ENCODE measurements at places on chromosomes 11 and 22.

- H3K27ac ChIP-seq, result no peak overlapping the region
- DNase-seq, result no peak
- H3K4me3 ChIP-seq, result no peak overlapping the region
- no peaks in the 10 kb centered on the region for H3K36me3 ChIP-seq
- no peaks in the 10 kb centered on the region for H3K4me1 ChIP-seq
- no peaks in the 10 kb centered on the region for H3K27me3 ChIP-seq
Measured at GRCh38 chr11:106969644-106970355, 48.5 kb downstream of the GUCY1A2 start.

GRCh38 chr11:74839446-74839845, 90.8 kb downstream of the RNF169 start:
- no peak overlapping the region for H3K4me3 ChIP-seq
- no peaks in the 10 kb centered on the region for H3K27me3 ChIP-seq
- peaks cover 4% of the 10 kb centered on the region for H3K4me1 ChIP-seq
- no peak overlapping the region for H3K27ac ChIP-seq
- peaks cover 35% of the 10 kb centered on the region for H3K36me3 ChIP-seq

- peak overlapping the region; percentile 81 for H3K27ac ChIP-seq
- H3K27me3 ChIP-seq, result no peaks in the 10 kb centered on the region
- peaks cover 50% of the 10 kb centered on the region for H3K4me1 ChIP-seq
- DNase-seq, result peak; percentile 31
Measured at GRCh38 chr11:78564490-78565467, 9.9 kb downstream of the NARS2 start.

GRCh38 chr11:111694851-111695250, 71.3 kb downstream of the PPP2R1B start:
- H3K27me3 ChIP-seq, result no peaks in the 10 kb centered on the region
- no peak overlapping the region for H3K4me3 ChIP-seq
- H3K4me1 ChIP-seq, result no peaks in the 10 kb centered on the region
- peaks cover 4% of the 10 kb centered on the region for H3K36me3 ChIP-seq
- no peak overlapping the region for H3K27ac ChIP-seq

DNA sequence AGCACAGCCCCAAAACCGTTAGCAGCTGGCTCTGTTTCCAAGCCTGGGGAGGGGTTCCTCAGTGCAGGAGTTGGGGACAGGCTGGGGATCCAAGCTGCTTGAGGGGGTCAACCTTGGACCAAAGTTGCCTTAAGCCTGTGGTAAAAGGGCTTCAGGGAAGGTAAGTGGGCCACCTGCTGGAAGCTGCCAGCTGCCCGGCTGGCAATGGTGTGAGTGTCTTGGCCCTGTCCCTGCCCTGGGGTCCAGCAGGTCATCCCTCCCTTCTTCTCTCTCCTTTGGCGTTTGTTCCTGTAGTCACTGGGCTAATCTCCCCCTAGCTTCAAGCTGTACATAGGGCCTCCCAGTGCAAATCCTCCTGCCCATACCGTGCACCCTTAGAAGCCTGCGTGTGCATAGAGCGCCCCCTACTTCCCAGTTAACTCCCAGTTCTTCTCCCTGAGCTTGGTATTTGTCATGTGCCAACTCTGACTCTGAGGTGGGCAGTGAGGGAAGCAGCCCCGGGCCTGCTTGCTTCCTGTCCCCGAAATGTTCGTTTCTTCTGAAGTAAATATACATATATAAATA, 4.4 kb downstream of the TMEM258 start:
- no peak overlapping the region for H3K27ac ChIP-seq
- H3K4me1 ChIP-seq, result peaks cover 21% of the 10 kb centered on the region
- no peak for DNase-seq

DNA sequence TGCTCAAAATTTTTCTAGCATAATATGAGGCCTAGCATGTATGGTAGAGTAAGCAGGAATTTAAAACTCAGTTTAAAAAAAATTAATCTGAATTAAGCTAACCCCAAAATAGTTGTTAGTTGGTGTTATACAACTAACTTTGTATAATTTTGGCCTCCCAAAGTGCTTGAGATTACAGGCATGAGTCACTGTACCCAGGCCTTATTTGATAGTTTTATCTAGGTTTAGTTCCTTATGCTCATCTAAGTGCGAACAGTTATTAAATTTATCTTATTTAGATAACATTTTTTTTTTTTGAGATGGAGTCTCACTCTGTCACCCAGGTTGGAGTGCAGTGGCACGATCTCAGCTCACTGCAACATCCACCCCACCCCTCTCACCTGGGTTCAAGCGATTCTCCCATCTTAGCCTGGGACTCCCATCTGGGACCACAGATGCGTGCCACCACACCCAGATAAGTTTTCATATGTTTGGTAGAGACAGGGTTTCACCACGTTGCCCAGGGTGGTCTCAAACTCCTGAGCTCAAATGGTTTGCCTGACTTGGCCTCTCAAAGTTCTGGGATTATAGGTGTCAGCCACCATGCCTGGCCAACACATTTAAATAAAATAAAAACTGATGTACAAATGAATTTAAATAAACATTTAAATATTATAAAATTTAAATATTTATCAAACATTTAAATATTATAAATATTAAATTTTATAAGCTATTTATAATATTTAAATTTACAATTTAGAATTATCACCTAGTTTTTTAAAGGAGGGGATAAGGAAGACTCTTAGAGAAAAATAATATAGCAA, 7.5 kb downstream of the IL18 start:
- no peak overlapping the region for H3K4me3 ChIP-seq
- H3K27ac ChIP-seq, result no peak overlapping the region
- H3K27me3 ChIP-seq, result peaks cover 8% of the 10 kb centered on the region
- no peak for DNase-seq
- no peaks in the 10 kb centered on the region for H3K36me3 ChIP-seq

DNA sequence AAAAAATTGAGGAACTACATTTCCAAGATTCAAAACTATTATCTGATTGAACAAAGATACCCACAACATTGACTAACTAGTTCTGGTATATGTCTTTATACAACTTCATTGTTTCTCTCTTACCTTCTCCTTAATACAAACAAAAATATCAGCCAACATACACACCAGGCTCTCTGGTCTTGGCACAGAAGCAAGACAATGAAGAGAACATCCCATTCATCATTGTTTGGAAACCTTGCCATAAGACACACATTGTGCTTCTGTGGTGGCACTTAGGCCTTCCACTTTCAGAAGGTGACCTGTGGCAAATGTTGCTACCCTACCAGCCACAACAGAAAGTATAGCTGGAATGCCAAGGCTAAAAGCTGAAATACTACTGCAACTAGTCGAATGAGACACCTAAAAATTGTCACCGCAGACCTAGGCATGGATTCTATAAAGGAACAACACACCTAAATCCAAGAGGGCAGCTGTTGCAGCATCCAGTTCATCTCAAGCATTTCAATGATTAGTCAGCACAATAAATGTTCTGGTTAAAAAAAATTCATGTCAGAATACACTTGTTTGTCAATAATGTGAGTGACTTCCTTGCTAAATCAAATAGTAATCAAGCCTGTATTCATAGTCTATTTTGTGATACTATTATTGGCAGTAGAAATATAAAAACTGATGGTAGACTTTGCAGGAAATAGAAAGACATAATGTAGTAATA, 26.3 kb downstream of the MAP6 start:
- H3K36me3 ChIP-seq, result no peaks in the 10 kb centered on the region
- no peaks in the 10 kb centered on the region for H3K4me1 ChIP-seq
- DNase-seq, result no peak
- peaks cover 27% of the 10 kb centered on the region for H3K27me3 ChIP-seq
- no peak overlapping the region for H3K27ac ChIP-seq
- no peak overlapping the region for H3K4me3 ChIP-seq

DNA sequence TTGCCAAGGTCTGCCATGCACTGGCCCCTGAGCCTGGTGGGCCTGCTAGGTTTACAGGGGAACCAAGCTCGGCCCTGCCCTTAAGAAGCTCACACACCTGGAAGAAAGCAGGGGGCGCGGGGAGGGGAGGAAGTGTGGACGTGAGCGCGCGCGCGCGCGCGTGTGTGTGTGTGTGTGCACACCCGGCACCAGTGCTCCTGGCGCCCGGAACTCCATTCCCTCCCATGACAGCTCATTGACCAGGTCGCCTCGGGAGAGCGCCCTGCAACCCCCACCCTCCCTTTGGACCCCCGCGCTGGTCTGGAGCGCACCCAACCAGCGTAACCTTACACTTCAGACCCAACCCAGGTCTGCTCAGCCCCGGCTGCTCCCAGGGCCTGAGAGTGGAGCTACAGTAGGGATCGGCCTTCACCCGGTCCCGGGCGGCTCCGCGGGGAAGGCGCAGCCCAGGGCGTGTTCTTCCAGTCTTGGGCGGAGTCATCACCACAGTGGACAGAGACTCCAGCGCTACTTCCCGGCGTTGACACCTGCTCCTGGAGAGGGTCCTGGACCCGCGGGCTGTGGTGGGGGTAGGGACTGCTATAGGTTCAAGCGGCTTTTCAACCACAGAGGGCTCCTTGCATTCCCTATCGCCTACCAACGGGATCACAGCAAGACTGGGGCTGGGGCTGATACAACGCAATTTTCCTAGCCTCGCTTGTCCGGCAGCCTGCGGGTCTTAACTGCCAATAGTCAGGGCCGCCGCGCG, 1.5 kb downstream of the GALNT18 start:
- DNase-seq, result no peak
- peaks cover 3% of the 10 kb centered on the region for H3K4me1 ChIP-seq
- H3K36me3 ChIP-seq, result peaks cover 2% of the 10 kb centered on the region
- peaks cover 41% of the 10 kb centered on the region for H3K27me3 ChIP-seq

DNA sequence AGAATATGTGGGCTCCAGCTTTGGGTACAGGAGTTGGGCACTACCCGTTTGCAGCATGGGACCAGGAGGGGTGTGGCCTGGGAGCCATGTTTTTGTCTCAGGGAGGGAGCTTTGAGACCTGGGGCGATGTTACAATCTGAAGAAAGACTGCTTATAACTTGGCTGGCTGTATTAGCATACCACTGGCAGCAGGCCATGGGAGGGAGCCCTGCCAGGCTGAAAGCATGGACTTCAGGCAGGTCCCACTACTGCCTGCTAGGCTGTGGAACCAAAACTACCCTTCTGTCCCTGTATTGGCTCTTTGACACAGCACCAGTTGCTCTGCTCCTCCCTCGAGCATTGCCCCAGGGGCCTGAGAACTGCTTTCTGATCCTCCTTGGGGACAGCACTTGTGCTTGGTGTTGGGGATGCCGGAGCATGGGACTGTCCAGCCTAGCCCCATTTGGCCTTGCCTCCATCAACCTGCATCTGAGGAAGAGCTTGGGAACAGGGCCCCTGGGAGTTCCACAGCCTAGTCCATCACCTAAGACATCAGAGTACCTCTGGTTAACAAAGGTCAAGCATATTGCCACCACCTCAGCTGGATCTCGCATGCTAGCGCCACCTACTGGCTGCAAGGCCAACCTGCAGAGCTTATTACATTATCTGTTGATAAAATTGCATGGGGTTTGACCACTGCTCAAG, 217.4 kb downstream of the SBF2 start:
- H3K36me3 ChIP-seq, result peaks cover 2% of the 10 kb centered on the region
- no peak overlapping the region for H3K4me3 ChIP-seq
- no peak overlapping the region for H3K27ac ChIP-seq
- no peaks in the 10 kb centered on the region for H3K27me3 ChIP-seq
- peak; percentile 10 for DNase-seq

DNA sequence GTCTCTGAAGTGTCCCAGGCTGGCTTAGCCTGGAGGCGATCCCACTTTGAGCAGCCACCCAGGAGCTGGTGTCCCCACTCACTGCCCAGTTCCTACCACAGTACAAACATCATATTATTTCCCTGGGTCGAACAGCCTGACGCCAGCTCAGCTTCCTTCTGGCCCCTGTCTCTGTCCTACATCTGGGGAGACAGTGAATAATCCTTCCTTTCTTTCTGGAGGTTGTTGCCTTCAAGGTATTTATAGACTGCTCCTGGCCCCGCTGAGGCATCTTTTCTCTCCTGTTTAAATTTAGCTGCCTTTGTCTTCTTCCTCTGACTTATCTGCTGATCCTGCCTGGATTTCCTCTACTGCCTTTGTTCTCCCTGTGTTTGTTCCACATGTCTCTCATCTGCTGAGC, 56.8 kb upstream of the LRRC55 start:
- H3K4me1 ChIP-seq, result no peaks in the 10 kb centered on the region
- H3K36me3 ChIP-seq, result no peaks in the 10 kb centered on the region
- no peak overlapping the region for H3K4me3 ChIP-seq
- no peak for DNase-seq
- H3K27ac ChIP-seq, result no peak overlapping the region
- H3K27me3 ChIP-seq, result peaks cover 11% of the 10 kb centered on the region

DNA sequence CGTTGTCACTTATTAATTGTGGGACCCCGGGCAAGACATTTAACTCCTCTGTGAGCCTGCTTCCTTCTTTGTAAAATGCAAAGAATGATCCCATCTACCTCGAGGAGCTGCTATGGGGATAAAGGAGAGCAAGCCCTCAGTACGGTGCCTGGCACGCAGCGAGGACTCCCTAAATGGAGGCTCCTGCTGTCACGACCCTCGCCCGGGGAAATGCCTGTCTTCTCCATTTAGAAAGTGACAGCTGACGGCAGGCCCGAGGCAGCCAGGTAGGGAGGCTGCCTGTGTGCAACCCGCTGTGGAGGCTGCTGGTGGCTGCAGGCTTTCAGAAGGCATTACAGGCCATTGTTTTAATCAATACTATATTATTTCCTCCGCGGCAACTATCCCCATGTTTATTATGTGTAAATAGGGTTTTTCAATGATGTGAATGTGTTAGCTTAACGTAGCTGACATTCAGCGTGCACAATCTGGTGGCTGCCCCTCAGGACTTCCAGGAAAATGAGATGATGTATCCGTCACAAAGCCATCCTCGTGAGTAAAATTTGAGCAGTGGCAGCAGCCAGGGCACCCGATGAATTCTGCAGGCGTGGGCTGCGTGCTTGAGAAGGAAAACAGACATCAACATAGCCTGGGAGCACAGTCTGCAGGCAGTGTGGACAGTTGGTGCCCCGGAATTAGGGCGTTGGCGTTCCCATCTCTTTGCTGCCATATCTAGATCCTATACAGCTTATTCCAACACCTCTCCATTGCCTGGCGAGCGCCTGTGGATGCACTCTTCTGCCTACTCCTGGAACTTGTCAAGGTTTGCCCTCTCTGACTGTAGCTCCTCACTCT, 228.3 kb downstream of the ST3GAL4 start:
- no peak overlapping the region for H3K4me3 ChIP-seq
- no peak overlapping the region for H3K27ac ChIP-seq
- H3K27me3 ChIP-seq, result no peaks in the 10 kb centered on the region
- H3K4me1 ChIP-seq, result no peaks in the 10 kb centered on the region
- DNase-seq, result no peak

DNA sequence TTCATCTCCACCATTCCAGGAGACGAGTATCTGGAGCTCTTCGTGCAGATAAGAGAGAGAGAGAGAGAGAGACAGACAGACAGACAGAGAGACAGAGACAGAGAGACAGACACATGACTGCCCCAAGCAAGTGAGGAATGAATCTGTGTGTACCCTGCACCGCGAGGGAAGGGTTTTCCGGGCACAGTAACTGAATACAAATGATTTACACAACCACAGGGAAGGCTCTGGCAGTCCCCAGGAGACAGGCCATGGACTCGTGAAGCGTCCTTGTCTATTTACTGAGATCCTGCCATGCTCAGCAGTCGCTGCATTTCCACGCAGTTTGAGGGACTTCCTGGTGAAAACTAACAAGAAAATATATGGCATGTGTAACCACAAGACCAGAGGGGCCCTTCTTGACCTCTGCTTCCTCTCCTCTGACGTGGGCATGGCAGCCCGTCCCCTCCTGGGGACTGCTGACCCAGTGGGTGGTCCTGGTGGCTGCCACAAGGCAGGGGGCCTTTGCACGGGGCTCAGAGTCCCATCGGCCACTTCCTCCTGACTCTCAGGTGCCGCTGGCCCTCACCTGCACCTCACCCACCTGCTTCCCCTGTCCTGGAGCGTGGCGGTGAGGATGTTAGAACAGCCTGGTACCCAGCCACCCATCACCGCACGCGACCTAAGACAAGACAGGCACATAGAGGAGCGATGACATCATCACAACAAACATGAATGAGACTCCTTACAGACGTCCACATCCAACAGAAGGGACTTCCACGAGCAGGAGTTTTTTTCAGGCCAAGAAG, 75.9 kb downstream of the PHF21B start:
- H3K27me3 ChIP-seq, result peaks cover 2% of the 10 kb centered on the region
- no peak overlapping the region for H3K27ac ChIP-seq
- H3K4me1 ChIP-seq, result no peaks in the 10 kb centered on the region
- DNase-seq, result no peak
